ENCODE measurements at places on chromosomes 3 and 15. TPM values are rescaled to one million over a fixed set of nuclear protein-coding genes. Genes with fewer than 3 reads are reported as not detected.

Gene CHRM5
- total RNA-seq, result 0.05 TPM

Gene PPARG
- 40.6 TPM for total RNA-seq

Gene AADACL2
- not detected for total RNA-seq

Gene GPR171
- not detected for total RNA-seq

Gene TMEM207
- total RNA-seq, result not detected

Gene EPHB3
- 0.37 TPM for total RNA-seq

Gene C3orf80
- 1.8 TPM for total RNA-seq

Gene HYAL1
- 0.31 TPM for total RNA-seq

Gene AADAC
- 20.8 TPM for total RNA-seq

Gene PPP1R14D
- 0.28 TPM for total RNA-seq

Gene ALS2CL
- total RNA-seq, result 6.7 TPM

Gene GJD2
- total RNA-seq, result not detected

Gene IRAK2
- 25.8 TPM for total RNA-seq

Gene MLH1
- 39.8 TPM for total RNA-seq

Gene CPLX3
- not detected for total RNA-seq

Gene IL12A
- 0.49 TPM for total RNA-seq

Gene COLQ
- 0.44 TPM for total RNA-seq

Gene ARL6IP5
- 89.2 TPM for total RNA-seq

Gene ROPN1
- total RNA-seq, result not detected

Gene ADAMTSL3
- 0.31 TPM for total RNA-seq

Gene CASR
- total RNA-seq, result not detected

Gene GP5
- not detected for total RNA-seq

Gene PLSCR2
- total RNA-seq, result not detected

Gene RTP1
- total RNA-seq, result not detected

Gene CLDN18
- not detected for total RNA-seq

Gene MEIS2
- 8.2 TPM for total RNA-seq

Gene GOLGA8T
- total RNA-seq, result 0.66 TPM

Gene WDR72
- 7.6 TPM for total RNA-seq

Gene CEMIP
- total RNA-seq, result 2.1 TPM

Gene DISP2
- 1.1 TPM for total RNA-seq

Gene PYDC2
- total RNA-seq, result not detected

Gene USP50
- not detected for total RNA-seq

Gene PRTG
- 12.5 TPM for total RNA-seq

Gene CBLB
- total RNA-seq, result 14.5 TPM

Gene DPPA4
- total RNA-seq, result not detected

Gene MYL3
- total RNA-seq, result not detected

Gene TNFAIP8L3
- total RNA-seq, result 4.4 TPM

Gene BUB1B
- 33.0 TPM for total RNA-seq

Gene DUOXA2
- not detected for total RNA-seq

Gene ACKR4
- total RNA-seq, result not detected

Gene TWF2
- total RNA-seq, result 71.2 TPM

Gene TRIM71
- not detected for total RNA-seq

Gene ANKRD63
- 0.20 TPM for total RNA-seq

Gene RASL12
- total RNA-seq, result 0.19 TPM

Gene FILIP1L
- total RNA-seq, result 0.08 TPM

Gene AVEN
- 18.5 TPM for total RNA-seq

Gene FBXL22
- total RNA-seq, result 0.30 TPM

Gene CFAP44
- 2.6 TPM for total RNA-seq

Gene P4HTM
- 14.8 TPM for total RNA-seq

Gene SNTN
- total RNA-seq, result not detected

Gene KCNMB3
- 0.91 TPM for total RNA-seq

Gene MAN2C1
- 80.9 TPM for total RNA-seq

Gene QTRT2
- total RNA-seq, result 27.5 TPM

Gene ATOSA
- total RNA-seq, result 10.3 TPM
